Right cardiac atrium (tissue), 5 donors: ENCODE measurements at places on chromosomes 12 and 14.

- DNase-seq, result no peak
Measured at GRCh38 chr12:50734409-50735263, 29.3 kb upstream of the ATF1 start.

- no peak for DNase-seq
Measured at GRCh38 chr12:107864235-107864634, 89.7 kb downstream of the ASCL4 start.

DNA sequence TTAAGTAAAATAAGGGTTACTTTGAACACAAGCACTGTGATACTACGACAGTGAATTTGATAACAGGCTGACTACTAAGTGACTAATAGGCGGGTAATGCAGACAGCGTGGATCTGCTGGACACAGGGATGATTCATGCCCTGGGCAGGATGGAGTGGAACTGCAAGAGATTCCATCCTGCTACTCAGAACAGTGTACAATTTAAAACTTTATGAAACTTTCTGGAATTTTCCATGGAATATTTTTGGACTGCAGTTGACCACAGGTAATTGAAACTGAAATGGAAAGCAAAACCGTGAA, 46.0 kb downstream of the YEATS4 start:
- DNase-seq, result no peak

DNA sequence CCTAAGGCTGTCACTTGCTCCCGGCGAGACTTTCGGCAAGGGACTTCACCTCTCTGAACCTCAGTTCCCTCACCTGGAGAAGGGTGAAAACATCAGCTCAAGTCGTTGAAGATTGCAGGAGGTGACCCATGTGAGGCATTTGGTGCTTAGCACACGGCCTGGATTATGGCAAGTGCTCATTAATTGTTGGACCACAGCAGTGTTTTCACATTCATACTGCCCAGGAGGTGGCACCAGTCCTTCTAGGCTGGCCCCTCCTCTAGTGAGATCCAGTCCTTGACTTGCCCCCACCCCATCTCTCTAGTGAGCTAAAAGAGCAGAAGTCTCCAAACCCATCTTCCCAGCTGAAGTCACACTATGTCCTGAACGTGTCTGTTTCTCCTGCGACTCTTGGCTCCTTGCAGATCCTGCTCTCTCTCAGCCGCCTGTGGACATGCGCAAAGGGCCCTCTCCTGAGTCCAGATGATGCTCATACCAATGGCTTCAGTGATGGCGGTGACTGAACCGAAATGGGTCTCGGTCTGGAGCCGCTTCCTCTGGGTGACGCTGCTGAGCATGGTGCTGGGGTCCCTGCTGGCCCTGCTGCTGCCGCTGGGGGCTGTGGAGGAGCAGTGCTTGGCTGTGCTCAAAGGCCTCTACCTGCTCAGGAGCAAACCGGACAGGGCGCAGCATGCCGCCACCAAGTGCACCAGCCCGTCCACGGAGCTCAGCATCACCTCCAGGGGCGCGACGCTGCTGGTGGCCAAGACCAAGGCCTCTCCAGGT, 1.6 kb downstream of the FICD start:
- DNase-seq, result no peak
